ENCODE measurements at places on chromosomes 7 and 10.

- no peak for DNase-seq
Measured at GRCh38 chr7:90387470-90388240, 15.6 kb upstream of the CLDN12 start.

GRCh38 chr7:134755422-134756022 lies 23.9 kb upstream of the CALD1 start:
- DNase-seq, result peak; percentile 31

DNA sequence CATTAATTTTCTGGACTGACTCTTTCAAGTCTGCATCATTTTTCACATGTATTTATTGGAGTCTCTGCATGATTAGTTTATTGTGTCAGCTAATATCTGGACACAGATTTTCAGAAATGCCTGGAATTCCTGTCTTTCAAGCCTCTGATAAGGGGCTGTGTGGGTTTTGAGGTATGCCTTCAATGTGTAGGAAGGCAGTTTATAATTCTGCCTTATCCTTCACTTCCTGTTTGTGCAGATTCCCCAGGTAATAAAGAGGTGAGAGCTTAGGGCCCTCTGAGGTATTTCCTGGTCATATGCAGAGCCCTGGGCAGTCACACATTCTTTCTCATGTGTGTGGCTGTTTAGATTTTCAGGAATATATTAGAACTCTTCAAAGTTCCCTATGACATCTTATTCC lies 79.4 kb upstream of the PRKCQ start:
- no peak for DNase-seq

- DNase-seq, result no peak
Measured at GRCh38 chr7:139570626-139571025, 47.1 kb downstream of the CLEC2L start.

DNA sequence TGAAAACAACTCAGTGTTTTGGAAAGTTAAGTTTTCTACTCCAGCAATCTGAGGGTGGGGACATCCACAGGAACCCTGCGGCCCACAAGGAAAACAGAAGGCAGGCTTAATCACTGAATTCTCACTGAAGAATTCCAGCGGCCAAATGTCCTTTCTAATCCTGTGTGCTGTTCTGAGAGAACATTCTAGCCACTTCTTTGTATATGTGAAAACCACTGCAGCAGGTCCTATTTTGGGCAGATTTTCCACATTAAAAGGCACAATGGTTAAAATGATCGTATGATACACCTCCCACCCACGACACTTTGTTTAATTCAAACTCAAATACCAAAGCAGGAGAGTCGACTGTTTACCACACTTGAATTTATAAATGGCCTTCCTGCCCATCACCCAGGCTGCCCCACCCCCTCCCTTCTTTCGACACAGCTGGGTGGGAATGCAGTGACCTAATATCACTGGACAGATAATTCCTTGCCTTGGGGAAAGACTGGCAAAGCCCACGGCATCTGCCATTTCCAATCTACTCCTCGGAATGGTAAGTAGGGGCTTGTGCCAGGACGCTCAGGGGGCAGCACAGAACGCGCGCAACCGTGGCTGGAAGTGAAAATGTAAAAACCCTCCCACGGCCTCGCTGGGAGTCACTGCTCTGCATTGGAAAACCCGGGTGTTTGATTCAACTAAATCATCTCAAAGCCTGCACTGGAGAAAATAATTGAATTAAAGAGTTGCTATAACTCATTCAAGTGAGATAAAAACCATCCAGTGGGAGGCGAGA lies 67.0 kb downstream of the CTBP2 start:
- no peak for DNase-seq

DNA sequence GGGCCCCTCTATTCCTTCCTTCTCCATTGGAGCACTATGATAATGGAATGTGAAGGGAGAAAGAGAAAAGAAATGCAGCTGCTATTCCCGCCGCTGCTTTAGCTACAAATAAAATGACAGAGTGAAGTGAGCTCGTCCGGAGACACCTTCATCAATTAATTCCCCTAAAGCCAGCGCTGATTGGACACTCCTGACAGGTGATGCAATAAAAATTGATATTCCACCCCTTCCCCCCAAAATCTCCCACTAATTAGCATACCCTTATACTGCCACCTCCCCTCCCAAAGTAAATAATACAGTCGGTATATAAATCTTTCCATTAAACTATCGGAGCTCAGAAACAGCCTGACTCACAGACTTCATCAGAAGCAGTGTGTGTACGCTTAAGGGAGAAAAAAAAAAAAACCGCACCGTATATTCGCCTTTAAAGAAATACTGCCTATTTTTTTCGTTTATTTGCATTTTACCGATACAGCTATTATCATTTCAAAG lies 7.3 kb downstream of the SKIDA1 start:
- DNase-seq, result peak; percentile 14

GRCh38 chr7:46537191-46537905 lies 616.3 kb upstream of the IGFBP3 start:
- DNase-seq, result no peak

- no peak for DNase-seq
Measured at GRCh38 chr10:78175444-78176015, 141.9 kb downstream of the RPS24 start.

DNA sequence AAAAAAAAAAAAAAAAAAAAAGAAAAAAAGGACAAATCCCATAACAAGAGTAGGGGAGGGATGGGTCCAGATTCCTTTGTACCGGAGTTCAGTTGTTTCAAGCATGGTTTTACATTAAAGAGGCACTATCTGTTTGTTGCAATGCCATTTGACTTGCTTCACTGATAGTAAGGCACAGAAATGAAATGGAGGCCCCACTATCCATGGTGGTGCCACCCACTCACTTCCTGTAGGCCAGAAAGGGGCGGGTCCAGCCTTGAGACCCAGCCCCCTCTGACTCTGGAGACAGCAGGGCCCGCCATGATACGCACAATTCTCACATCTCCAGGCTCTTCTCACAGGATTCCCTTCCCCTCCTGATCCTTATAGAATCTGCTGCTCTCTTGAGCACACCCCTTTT lies 100.0 kb downstream of the CLEC2L start:
- no peak for DNase-seq

DNA sequence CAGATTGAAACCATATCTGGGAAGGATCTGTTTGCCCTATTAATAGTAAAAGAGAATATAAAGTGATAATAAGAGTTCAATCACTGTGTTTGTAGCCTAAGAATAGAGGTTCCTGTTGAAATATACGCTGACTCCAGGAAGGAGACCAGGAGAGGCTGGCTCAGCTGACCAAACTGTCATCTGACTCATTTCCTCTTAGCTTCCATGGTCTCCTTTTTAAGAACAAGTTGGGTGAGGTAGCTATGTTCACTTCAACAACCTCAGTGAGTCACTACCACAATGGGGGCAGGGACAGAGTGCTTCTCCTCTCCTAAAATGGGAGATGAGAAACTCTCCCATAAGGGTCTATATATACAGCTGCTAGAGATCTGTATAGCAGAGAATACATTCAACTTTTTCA lies 543.3 kb downstream of the CALN1 start:
- no peak for DNase-seq

- no peak for DNase-seq
Measured at GRCh38 chr7:45703373-45703821, 129.2 kb downstream of the ADCY1 start.

- DNase-seq, result no peak
Measured at GRCh38 chr7:111132833-111133232, 41.9 kb downstream of the LRRN3 start.

Measured in CD4-positive, alpha-beta T cell treated with Interleukin-10 for 1 hour (primary cell).